ENCODE measurements at places on chromosomes 11 and 22.

DNA sequence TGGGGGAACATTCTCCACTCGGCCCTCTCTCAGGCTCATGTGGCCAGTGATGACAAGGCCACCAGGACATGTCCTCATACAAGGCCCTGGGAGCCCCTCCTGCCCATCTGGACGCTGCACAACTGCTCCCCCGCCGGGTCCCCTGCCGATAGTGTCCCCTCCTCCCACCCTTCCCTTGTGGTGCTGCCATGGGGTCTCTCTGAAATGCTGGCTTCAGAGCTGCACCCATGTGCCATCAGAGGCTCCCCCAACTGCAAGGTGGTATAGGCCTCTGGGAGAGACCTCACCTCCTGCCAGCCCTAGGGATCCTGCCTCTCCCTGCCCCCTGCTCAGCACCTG is 113.0 kb downstream of the KCNQ1OT1 start:
- DNase-seq = no peak

- DNase-seq = no peak
Measured at GRCh38 chr11:9193316-9193715, 71.8 kb downstream of the DENND5A start.

- DNase-seq = peak; percentile 17
Measured at GRCh38 chr11:11022125-11022730, 164.4 kb upstream of the ZBED5 start.

DNA sequence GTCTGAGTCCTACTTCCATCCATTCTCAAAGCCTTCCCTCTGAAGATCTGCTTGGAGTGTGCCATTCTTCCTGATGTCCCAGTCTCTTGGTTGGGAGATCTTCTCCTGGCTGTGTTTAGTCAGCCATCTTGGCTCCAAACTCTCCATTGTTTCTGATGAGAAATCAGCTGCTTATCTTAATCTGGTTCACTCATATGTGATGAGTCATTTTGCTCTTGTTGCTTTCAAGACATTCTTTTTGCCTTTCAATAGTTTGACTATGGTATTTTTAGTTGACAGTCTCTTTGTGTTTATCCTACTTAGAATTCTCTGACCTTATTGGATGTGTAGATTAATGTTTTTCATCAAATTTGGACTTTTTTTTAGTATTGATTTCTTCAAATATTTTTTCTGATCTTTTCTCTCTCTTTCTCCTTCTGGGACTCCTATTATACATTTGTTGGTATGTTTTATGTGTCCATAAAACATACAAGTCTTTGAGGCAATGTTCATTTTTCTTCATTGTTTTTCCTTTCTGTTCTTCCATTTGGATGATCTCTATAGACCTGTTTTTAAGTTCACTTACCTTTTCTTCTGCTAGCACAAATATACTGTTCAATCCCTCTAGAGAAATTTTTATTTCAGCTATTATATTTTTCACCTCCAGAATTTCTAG is 77.2 kb upstream of the CLPB start:
- no peak for DNase-seq

DNA sequence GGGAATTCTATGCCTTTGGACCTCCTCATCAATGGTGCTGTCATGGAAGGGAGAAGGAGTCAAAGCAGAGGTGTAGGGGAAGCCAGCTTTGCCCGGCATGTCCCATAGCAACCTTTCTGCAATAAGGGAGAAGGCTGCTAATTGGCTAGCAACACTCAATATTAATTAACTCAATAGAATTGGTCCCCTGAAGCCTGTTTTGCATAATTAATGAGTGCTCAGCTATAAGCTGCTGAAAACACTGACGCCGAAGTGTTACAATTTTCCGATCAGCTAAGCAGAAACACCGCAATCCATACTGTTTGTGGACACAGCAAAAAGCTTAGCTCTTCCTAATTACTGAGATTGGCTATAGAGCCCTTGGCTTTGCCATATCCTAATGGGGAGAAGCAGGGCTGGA is 245.0 kb downstream of the CSNK2A3 start:
- no peak for DNase-seq

GRCh38 chr11:130516554-130517505 is 68.4 kb downstream of the ADAMTS15 start:
- no peak for DNase-seq

GRCh38 chr22:49553076-49553475 is 274.6 kb downstream of the BRD1 start:
- no peak for DNase-seq

DNA sequence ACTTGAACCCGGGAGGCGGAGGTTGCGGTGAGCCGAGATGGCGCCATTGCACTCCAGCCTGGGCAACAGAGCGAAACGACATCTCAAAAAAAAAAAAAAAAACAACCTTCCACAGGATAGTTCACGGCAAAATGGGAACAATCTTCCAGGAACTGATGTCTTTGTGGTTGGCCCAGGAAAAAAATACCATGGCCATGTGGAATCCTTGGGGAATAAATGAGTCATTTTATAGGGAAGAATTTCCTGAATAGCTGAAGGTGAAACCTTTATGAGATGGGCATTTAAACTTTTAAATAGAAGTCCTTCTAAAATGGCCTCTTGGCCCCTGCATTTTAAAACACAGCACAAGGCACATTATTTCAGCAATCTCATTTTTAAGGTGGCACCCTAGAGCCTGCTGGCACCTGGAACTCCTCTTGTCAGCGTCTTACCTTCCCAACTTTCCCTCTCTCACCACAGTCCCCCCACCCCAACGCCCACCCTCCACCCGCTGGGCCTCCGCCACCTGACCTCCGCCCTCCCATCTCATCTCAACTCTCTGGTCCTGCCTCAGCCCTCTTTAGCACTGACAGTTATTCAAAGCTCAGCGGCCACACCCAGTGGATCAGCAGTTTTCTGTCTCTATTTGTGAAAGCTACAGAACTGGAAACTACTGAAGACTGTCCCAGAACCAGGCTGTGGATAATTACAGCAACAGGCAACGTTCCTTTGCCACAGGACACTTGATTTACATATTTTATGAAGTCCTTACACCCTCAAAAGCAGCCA is 43.1 kb downstream of the SCGB1A1 start:
- DNase-seq = no peak

GRCh38 chr22:48705159-48705916 is 1122.3 kb downstream of the BRD1 start:
- no peak for DNase-seq

- DNase-seq = no peak
Measured at GRCh38 chr22:48883211-48883960, 944.3 kb downstream of the BRD1 start.

GRCh38 chr11:132060567-132060966 is 690.2 kb downstream of the NTM start:
- no peak for DNase-seq

GRCh38 chr11:47106798-47107411 is 69.8 kb downstream of the ARFGAP2 start:
- no peak for DNase-seq

- DNase-seq = no peak
Measured at GRCh38 chr11:76151556-76152085, 54.7 kb downstream of the WNT11 start.

DNA sequence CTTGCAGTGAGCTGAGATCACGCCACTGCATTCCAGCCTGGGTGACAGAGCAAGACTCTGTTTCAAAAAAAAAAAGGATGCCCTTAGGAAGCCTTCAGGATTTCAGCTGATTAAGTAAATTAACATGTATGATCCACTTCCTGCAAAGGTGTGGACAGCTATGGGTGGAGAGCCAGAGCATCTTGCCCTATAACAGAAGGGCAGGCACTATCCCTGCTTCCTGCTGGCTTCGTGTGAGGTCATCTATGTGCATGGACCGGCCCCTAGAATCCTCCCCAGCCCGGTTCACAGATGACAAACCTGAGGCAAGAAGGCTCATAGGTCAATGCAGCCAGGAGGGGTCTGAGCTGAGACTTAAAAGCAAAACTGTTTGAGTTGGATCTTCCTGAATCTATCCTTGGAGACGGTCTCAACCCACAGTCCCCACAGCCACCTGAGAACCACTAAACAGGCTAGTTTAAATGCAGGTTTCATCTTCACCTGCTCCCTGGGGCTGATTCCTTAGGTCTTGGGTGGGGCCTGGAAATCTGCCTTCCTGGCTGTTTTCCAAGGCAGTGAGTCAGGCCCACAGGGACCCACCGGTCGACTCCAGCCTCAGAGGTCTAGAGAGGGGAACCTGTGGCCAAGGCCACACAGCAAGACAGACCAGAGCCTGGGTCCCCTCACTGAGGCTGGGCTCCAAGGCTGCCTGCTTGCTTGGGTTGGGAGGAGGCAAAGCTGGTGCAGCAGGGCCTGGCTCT is 55.2 kb upstream of the MPEG1 start:
- no peak for DNase-seq

GRCh38 chr11:85945296-85945695 is 90.1 kb downstream of the CCDC83 start:
- no peak for DNase-seq

DNA sequence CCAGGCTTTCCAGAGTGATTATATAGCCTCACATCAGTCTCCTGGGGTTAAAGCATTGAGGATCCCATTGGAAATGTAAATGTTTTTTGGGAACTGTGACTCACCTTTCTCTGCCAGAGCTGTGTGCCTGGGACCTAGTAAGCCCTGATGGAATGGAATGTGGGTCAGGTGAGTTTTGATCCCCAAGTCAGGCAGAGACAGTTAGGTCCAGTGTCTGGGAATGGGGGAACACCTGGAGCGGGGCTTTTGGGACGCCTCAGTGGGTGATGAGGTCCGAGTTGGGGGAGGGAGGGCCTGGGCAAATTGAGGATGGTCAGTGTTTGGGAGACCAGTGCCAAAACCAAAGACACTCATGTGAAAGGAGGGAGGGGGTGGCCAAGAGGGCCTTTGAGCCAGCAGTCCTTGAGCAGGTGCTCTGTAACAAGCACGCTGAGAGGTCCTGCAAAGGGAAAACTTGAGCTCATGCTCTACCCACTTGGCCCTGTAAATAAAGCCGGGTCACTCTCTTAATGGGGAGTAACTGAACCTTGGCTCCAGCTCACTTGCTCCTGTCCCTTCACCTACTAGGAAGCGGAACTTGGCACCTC is 104.7 kb downstream of the NAV2 start:
- DNase-seq = no peak

DNA sequence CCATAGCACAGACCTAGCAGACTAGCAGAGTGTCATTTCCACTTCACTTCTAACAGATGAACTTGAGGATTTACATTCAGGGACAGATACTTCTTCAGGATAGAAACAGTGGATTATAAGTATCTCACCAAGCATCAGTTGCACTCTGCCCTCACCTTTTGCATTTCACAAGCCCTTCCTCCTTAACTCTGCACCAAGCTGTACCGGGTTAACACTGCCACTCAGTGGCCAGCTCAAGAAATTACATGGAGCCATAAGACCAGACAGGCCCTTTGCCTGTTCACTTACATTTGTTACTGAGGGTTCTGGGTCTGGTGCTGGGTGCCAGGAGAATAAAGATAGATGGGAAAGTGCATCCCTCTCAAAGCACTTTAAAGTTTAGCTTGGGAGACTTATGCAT is 309.8 kb downstream of the SHANK2 start:
- no peak for DNase-seq

GRCh38 chr11:114132417-114132816 is 72.9 kb downstream of the ZBTB16 start:
- DNase-seq = no peak

DNA sequence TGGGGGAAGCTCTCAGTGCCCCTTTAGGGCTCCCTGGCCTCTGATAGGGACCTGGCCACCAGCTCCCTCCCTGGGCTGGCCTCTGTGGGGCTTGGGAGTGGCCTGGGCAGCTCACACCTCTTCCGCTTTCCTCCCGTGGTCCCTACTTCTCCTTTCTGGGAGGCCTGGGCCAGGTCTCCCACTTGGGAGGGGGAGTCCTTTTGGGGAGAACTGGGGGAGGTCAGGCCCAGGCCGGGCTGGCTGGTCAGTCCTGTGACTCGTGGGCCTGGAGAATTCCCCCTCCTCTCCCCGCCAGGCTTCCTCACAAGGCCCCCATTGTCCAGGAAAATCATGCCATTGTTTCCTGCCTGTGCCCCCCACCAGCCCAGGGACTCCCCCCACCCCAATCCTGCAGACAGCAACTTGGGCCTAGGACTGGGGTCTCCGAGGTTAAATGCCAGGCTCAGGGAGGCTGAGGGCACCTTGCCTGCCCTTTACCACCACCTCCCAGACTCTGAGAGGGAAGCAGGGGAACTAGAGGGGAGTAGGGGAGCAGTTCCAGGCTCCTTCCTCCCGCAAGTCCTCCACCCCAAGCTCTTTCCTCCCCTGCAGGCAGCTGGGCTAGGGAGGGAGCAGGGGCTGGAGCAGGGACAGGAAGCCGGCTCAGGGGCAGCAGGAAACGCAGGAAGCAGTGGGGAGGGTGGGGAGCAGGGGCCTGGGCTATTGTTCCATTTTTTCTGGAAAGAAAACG is 2.8 kb downstream of the MAP3K11 start:
- no peak for DNase-seq

DNA sequence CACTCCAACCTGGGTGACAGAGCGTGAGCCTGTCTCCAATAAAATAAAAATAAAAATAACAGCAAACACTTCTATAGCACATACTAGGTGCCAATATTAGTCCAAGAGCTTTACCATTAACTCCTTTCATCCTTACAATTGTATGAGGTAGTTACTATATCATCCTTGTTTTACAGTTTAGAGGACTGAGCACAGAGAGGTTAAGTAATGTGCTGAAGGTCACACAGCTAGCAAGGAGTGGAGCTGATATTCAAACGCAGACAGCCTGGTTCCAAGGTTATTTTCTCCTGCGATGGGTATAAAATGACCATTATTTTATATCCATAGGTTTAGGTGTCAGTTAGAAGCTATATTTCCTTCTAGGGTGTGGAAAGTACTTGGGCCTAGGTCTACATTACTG is 80.7 kb upstream of the LMO1 start:
- DNase-seq = no peak

GRCh38 chr22:24920029-24920428 is 26.5 kb downstream of the LHFPL7 start:
- no peak for DNase-seq

GRCh38 chr11:116955949-116956348 is 118.5 kb upstream of the APOA1 start:
- no peak for DNase-seq

GRCh38 chr11:57358543-57358961 is 20.4 kb downstream of the P2RX3 start:
- DNase-seq = no peak

DNA sequence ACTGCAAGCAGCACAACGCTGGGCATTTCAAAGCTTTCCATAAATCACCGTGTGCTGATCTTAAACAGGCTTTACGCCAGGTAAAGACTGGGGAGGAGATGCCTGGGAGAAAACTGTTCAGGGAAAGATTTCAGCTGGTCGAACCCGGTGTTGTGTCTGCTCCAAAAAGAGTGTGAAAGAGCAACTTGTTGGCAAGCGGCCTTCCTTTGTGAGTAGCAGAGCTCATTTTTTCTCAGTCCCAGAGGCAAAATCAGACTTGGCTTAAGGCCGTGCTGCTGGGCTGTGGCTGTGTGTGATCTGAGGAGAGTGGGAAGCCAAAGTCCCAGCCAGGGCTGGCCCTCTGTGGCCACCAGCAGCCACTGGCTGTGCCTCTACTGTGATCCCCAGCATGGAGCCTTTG is 75.7 kb upstream of the E2F8 start:
- DNase-seq = no peak

DNA sequence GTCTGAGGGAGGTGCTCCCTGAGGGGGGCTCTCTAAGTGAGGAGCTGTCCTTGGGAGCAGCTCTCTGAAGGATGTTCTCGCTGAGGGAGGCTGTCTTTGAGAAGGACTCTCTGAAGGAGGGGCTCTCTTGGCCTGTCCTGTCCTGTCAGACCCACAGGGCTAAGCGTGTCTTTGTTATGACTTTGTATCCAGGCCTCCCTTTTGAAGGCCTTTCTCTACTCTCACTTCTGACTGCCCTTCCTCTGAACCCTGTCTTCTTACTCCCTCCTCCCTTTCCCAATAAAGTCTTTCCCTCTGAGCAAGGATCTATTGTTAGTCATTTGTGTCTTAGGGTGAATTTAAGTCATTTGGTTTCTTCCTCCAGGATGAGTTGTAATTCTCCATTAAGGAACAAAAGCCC is 330.1 kb upstream of the PLET1 start:
- no peak for DNase-seq

Measured in stimulated activated CD8-positive, alpha-beta memory T cell treated with anti-CD3 and anti-CD28 coated beads, Interleukin-12 subunit alpha, Interleukin-12 subunit beta, amount 100 ng/mL, for 1 hour (primary cell).